Activated naive CD4-positive, alpha-beta T cell (primary cell): ENCODE measurements at places on chromosomes 7 and 10.

DNA sequence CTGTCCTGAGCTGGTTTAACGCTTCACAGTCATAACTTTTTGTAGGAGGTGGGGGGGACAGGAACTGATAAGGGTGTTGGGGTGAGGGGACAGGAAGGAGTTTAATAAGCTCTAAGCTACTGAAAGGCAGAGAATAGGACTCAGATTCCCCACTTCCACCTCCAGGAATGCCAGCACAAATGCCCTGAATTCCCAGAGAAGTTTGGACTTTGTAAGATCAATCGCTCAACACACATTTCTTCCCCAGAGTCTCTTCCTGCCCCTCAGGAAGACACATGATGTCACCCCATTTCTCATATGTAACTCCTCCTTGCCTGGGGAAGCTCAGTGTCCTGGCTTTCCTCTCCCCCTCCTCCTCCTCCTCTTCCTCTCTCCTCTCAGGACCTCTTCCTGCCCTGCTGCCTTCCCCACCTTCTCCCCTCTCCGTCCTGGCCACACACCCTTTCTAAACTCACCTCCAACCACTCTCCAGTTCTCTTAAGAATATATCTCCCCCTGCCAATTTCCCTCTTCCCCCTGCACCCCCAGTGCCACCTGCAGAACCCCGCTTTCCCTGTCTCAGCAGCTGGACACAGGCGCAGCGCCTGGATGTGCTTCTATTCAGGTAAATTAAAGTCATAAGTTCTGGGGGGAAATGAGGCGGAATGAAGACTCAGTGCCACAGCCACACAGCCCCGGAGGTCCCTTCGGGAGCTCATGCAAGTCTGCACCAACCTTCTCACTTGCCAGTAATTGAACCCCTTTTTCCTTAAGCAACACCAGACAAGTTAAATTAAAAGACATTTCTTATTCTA is 5.3 kb upstream of the LOXL4 start:
- no peak for DNase-seq

DNA sequence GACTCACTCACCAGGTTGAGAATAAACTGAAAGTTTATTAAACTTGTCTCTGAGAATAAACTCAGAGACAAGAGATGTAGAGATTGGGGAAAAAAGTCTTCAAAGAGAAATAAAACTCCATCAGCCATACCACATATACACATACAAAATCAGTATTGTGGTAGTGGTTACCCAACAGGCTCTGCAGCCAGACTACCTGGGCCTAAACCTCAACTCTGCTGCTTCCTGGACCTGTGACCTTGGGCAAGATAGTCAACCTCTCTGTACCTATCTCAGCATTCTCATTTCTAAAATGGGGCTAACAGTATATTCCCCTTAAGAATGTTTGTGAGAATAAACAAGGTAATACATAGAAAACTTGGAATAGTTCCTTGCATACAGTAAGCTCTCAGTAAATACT is 15.3 kb downstream of the TPK1 start:
- DNase-seq = no peak

- no peak for DNase-seq
Observed at GRCh38 chr7:131202451-131202850, 125.2 kb upstream of the MKLN1 start.

- DNase-seq = no peak
Observed at GRCh38 chr7:15305002-15305600, 256.7 kb downstream of the AGMO start.

DNA sequence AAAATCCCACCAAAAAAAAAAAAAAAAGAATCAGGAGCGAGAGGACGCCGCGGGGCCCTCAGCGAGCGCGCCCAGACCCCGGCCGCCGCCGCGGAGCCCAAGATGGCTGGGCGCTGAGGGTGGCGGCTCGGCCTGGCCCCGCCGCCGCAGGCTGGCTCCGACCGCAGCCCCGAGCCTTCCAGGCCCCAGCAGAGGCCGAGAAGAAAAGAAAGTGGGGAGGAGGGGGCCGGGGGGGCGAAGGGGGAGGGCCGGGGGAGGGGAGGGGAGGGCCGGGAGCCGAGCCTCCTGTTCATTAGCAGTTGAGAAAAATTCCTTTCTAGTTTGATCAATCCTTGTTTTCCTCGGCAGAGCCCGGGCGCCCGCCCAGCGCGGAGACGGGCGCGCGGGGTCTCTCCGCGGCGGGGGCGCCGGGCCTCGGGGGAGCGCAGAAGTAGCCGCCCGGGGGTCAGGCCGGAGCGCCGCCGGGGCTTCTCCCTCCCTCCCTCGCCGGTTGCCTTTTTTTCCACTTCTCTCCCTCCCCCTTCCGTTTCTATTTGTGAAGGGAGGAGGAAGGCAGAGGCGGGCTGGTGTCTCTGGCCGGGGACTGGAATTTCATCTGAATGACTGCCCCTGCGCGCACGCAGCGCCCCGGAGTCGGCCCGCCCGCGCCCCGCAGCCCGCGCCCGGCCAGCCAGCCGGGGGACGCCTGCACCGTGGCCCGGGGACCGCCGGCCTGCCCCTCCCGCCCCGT is 778 bp upstream of the TRIM8 start:
- DNase-seq = no peak

GRCh38 chr10:119316729-119317097 is 109.3 kb downstream of the GRK5 start:
- DNase-seq = no peak

- DNase-seq = no peak
Observed at GRCh38 chr10:33334153-33334804, at the start of gene NRP1. Gene NRP1 (minus strand): TSS chr10:33334667. CDS start chr10:33334382, 285 bp downstream.

DNA sequence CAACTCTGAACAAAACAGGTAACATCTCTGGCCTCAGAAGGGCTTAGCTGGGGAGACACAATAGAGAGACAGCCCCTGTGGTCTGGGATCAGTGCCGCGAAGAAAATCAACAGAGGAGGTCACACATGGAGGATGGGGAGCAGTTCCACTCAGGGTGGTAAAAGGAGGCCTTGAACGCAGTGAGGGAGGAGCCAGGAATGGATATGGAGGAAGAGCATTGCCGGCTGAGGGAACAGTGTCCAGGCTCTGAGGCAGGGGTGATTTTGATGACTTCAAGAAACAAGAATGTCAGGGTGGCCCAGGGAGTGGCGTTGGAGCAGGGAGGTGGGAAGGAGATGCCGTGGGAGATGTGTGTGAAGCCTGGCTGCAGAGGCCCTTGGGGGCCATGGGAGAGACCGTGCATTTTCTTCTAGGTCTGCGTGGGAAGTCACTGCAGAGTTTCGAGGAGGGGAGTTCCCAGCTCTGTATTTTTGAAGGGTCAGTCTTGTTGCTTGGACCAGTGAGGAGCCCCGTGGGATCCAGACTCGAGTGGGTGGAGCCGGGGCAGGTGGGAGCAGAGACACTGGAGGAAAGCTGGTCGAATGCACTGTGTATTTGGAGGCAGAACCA is 35.7 kb upstream of the SH2D4B start:
- no peak for DNase-seq

GRCh38 chr10:90621577-90621976 is 236.3 kb downstream of the HTR7 start:
- no peak for DNase-seq

DNA sequence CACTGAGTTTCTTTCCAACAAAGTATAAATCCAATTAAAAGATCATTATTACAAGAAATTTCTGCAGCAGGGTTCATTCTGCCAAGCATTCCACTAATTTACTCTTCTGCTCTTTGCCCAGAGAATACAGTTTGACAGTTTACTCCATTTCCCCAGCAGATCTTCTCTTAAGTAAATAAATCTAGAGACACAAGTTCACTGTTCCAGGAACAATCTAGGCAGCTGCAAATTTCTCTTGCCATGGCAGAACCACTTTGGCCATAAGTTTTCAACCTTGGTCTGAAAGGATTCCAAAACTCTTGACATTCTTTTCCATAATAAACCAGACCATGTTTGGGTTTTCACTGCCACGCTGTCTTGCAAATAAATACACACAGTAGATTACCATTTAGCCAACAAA is 11.5 kb downstream of the RGS10 start:
- no peak for DNase-seq

DNA sequence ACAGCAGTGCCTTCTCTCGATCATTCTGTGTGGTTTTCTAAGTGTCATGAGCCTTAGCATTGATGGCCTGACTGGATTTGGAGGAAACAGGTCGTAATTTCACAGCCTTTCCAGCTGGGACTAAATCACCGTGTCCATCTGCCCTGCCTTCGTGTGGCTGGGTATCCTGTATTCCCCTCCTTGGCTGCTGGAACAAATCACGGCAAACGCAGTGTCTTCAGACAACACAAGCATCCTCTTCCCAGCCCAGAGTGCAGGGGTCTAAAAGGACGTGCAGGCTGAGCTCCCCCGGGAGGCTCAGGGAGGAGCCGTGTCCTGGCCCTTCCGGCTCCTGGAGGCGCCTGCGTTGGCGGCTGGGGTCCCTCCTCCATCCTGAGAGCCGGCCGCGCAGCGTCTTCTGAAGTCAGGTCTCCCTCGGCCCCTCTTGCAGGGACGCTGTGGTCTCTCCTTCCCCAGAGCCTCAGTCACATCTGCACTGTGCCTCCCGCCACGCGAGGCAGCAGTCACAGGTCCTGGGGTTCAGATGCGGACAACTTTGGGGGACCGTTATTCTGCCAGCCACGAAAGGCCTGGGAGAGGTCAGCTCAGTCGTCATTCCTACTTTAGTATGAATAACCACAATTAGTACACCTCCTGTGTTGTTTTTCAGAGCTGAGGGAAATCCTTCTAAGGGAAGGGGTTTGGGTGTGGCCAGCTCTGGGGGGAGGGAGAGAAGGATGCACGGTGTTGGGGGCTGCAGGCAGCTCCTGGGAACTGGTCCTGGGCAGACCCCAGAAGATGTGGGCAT is 41.1 kb downstream of the FAM20C start:
- DNase-seq = no peak

- DNase-seq = no peak
Observed at GRCh38 chr7:45699015-45699309, 124.8 kb downstream of the ADCY1 start.

DNA sequence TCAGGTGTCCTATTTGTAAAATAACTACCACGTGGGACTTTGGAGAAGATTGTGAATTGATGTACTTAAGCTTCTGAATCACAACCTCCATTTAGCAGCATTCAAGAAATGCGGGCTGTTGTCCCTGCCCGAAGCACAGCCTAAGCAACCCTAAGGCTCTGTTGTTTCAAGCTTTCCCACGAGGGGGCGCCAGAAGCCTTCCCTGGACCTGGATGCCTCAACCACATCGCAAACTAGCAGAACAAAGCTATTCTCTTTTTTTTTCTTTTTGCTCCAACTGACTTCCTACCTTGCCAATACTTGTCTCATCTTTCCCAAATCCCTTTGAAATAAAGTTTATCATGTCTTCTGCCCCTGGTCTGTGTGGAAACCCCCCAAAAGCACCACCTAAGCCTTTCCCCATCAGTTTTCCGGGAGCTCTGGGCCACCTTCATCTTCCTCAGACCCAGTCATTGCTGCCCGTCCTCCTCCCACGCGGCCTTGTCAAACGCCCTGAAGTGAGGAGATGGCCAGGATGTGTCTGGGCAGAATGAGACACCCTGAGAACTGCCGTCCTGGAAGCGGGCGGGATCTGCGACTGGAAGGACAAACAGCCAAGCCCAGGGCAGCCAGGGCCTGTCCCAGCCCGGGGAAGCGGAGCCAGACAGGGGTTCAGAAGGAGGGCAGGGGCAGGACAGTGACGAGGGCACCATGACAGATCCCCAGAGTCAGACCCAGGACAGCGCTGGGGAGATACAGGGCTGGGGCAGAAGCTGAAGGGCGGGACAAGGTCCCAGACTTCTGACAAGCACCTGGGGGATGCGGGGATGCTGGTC is 112.7 kb downstream of the SLIT1 start:
- DNase-seq = peak; percentile 64

- no peak for DNase-seq
Observed at GRCh38 chr7:122014697-122015096, 129.4 kb downstream of the AASS start.

DNA sequence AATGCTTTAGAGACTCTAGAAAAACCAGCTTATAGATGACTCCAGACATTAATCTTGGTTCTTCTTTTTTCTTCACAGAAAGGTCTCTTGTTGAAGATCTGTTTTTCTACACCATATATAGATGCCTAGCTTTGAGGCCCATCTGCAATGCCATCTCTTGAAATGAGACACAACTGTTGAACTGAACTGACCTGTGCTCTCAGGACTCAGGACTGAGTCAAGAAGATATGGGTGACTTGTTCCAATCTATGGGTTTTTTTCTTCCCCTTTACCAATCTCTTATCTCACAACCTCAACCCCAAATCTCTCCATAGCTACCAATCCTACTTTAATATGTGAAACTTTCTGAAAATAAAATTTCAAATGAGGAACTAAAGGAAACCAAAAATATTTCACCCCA is 194.7 kb downstream of the SNX13 start:
- DNase-seq = no peak

DNA sequence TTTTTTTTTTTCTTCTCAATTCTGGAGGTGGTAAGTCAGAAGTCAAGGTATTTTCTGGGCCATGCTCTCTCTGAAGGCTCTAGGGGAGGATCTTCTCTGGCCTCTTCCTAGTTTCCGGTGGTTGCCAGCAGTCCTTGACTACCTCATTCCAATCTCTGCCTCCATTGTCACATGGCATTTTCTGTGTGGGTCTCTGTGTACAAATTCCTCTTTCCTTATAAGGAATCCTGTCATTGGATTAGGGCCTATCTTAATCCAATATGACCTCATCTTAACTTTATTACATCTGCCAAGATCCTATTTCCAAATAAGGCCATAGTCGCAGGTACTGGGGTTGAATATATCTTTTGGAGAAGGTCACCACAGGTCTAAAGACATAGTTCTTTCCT is 129.3 kb upstream of the PRR15 start:
- no peak for DNase-seq

- DNase-seq = no peak
Observed at GRCh38 chr10:92530421-92530820, 43.5 kb downstream of the IDE start.

DNA sequence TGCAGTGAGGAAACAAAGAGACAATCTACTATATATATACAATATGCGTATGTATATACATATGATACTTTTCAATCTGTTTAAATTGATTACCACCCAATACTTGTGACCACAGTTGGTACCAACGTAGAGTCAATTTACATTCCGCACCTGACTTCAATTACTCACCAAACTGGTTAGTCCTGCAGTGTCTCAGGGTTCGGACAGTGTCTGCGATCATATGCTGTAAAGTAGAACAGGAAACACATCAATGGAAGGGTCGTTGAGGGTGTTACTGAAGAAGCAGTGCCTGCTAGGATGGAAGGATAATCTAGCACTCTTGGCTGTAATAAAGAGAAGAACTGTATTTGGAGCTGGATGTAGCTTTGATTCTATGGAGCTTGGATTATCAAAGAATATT is 179.7 kb upstream of the CDCA7L start:
- no peak for DNase-seq

DNA sequence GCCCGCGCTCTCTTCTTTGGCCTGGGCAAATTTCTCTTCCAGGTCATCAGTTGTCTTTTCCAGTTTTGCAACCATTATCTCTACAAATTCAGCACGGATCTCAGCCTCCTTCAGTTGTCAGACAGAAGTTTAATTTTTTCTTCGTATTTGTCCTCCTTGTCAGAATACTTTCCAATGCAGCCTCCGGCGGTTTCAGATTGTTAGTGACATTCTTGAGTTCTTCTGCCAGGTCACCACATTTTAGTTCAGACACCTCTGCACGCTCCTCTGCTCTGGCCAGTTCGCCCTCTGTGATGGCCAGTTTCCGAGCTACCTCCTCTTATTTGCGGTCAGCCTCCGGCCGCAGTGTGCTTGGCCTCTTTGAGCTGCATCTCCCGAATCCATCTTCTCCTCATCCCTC is 32.8 kb upstream of the CPN1 start:
- no peak for DNase-seq

- DNase-seq = no peak
Observed at GRCh38 chr7:27808626-27809025, 68.7 kb downstream of the TAX1BP1 start.

GRCh38 chr10:132417957-132418441 is 21.0 kb downstream of the PWWP2B start:
- DNase-seq = no peak
